ENCODE measurements at places on chromosomes 2 and 18.

DNA sequence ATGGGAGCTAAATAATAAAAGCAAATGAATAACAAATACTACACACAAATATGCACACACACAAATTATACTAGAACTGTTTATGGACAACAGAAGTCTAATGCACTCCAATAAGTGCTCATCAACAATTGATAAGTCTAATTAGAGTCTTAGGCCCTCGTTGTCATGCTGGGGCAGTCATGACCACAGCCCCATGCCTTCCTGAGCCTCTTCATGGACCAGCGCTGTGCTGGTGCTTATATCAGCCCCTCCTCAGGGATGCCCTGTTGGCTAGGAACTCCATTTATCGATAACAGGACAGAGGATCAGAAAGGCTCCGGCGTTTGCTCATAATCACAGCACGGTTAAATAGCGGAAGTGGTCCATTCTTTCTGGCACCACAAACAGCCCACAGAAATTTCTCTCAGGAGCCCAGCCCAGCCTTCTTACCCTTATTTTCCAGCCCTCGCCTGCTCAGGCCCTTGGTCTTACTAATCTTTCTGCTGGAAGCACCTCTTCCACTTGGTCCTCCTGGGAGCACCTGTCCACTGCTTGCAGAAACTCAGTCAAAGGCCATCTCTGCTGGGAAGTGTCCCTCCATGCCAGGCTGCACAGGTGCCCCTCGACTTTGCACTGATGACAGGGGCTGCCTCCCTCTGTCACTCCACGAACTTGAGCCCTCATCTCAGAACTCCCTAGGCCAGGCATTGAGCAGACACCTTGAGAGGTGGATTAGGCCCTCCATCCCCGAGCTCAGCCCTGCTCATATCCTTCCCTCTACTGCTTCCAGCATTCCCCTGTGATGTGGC, 500.2 kb upstream of the HS6ST1 start:
- DNase-seq, result no peak

DNA sequence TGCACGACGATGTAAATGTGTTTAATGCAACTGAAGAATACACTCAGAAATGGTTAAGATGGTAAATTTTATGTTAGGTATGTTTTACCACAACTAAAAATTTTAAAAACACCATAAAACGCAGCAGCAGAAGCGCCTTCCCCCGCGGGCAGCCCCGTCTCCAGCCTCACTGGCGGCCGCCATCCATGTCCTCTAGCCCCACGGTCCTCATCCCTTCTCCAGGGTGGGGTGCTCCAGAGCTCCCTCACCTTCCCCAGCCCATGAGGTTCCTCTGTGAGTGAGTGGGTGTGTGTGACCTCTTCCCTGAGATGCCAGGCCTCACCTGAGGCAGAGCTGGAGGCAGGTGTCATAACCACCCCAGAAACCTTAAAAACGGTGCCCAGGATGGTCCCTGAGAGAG, 17.0 kb downstream of the INHBB start:
- DNase-seq, result no peak

DNA sequence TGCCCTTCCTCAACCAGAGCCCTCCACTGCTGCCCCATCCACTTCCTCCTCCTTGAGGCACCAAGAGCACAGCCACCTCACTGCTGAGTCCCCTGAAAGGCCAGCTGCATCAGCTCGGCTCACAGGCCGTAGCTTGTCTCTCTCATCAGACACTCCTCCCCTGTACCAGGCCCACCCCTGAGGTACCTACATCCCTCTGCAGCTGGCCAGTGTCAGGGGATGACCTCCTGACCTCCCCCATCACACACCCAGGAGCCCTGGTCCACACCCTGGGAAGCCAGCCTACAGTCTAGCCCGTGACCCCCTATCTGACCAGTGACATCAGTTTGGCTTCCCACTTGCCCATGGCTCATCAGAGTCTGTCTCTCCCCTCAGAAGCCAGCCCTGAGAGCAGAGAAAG, 205.6 kb downstream of the TNS1 start:
- DNase-seq, result no peak

- DNase-seq, result peak; percentile 86
Measured at GRCh38 chr18:12403601-12404506, 3.9 kb upstream of the PRELID3A start.

- DNase-seq, result no peak
Measured at GRCh38 chr2:159070235-159070634, 101.8 kb downstream of the TANC1 start.

- DNase-seq, result no peak
Measured at GRCh38 chr2:137775529-137775928, 188.7 kb upstream of the HNMT start.

DNA sequence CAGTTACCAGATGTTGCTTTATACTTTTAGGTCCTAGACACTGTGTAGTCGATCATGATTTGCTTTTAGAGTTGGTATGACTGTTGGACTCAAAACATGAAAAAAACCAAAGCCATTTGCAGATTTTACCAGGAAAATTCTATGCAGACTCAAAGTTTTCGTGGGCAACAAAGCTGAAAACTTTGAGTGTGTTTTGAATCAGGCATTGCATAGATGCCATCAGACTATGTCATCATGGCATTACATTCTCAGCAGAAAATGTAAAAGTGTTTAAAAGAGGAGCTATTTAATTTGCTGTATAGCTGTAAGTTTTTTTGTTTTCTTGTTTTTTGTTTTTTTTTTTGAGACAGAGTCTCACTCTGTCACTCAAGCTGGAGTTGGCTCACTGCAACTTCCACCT, 43.5 kb upstream of the ELAC1 start:
- no peak for DNase-seq

DNA sequence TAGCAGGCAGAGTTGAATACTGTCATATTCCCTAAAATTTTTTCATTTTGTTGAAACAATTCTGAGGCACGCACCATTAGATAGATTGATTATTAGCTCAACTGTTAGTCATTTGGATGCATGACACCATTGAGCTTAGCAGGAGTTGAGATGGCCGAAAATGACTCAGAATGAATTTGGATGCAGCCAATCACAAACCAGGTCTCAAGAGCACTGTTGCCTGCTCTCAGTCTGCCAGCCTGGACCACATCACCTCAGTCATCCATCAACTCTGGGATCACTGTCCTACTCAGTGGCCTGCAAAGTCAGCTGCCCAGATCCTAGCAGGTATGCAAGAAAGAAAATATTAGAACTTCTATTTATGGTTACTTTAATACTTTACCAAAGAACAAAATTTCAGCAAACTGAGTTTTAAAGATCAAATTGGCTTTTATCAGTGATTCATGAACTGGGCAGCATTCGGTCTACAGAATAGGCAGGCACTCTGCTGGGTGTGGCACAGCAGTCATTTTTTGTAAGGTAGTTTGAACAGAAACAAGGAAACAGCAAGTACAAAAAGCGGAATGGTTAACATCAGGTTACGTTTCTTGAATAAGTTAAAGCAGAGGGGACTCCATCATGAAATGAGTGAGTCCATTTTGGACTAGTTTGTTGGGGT, 152.7 kb upstream of the ARHGAP28 start:
- peak; percentile 71 for DNase-seq

GRCh38 chr18:75635096-75635495, 207.6 kb upstream of the SMIM21 start:
- no peak for DNase-seq

DNA sequence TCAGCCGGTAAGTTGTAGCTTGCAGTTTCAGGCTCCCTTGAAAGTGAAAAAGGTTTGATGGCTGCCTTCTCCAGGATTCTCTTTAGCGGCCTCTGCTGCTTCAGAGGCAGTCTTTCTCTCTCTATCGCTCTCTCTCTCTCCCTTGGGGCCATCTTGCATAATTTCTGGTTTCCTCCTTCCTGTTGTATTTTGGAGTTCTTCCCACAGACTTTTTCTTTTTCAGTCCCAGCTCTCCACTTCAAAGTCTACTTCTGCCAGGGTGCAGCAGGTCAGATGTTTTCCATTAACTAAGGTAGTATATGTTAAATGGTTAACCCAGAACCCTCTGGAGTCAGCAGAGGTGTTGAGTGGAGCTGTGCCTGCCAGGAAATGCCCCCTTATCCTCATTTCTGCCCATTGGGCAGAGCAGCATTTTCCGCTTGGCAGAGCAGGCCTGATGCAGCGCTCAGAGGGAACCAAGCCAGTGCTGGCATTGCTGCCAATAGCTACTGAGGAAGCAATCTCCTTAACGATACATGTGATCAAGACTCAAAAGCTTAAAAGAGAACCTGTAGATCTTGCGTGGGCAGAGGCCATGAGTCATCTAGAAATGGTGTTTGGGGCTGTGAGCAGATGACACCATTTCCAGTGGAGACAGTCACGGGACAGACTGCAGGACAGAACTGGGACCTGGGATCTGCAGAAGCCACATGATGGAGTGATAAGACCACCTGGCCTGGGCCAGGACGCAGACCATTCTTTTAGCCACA, 20.8 kb downstream of the DBI start:
- peak; percentile 96 for DNase-seq

- DNase-seq, result no peak
Measured at GRCh38 chr2:188600536-188601210, 309.0 kb downstream of the GULP1 start.

- no peak for DNase-seq
Measured at GRCh38 chr2:54966165-54966832, 84.0 kb downstream of the RTN4 start.

- no peak for DNase-seq
Measured at GRCh38 chr18:80253236-80253635, 5.9 kb upstream of the PARD6G start.

DNA sequence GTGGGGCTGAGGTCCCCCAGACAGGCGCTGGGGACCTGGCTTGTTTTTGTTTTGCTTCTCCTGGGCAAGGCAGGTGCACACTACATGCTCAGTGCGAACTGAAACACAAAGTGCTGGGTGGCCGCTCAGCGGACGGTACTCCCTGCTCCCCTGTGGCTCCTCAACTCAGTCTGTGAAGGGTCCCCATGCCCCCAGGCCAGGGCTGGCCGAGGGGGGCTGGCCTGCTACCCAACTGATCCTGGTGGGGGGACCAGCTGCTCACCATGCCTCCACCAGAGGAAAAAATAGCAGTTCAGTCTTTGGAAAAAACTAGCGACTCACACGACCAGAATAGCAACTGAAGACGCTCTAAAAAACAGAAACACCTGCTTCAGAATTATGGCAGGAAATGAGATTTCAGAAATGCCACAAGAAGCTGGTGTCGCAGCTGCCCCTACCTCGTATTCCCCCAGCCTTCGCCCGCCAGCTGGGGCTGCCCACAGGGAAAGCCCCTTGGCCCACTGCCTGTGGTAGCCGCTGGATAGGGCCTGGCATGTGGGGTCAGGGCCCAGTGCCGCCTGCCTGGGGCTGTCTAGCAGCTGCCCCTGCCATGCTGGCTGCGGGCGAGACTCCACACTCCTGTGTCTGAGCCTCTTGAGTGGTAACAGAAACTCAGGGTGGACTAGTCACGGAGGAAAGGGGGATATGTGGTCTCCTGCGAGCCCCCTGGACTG, 43.7 kb downstream of the MEX3C start:
- DNase-seq, result no peak

DNA sequence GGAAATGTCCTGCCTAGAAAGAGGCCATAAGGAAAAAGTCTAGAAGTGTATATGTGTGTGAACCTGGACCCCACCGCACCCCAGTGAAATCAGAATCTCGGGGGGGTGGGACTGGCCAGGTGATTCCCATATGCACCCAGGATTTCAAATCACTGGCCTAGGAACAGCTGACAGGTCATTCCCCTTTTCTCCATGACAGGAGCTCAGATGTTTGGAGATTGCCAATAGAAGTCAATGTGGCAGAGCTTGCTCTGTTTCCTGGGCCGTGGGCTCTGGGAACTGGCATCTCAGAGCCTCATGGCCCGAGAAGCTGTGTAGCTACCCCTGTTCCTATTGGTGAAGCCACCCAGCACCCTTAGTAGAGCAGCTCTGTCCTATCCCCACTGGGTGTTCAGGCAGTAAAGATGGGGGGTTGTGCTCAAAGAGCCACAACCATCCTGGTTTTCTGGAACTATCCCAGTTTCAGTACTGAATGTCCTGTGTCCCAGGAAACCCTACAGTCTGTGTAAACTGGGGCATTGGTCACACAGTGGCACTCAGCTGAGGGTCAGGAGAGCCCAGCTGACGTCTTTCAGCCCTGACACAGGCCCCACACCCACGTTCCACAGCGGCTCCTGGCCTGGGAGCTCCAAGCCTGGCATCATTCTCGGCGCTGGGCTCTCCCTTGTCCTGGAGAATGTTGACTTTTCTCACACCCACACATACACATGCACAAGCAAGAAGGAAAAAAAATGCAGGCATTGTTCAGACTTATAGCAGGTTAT, 18.9 kb downstream of the GNLY start:
- DNase-seq, result no peak

- DNase-seq, result peak; percentile 94
Measured at GRCh38 chr2:191041418-191042161, 27.6 kb upstream of the STAT1 start.

DNA sequence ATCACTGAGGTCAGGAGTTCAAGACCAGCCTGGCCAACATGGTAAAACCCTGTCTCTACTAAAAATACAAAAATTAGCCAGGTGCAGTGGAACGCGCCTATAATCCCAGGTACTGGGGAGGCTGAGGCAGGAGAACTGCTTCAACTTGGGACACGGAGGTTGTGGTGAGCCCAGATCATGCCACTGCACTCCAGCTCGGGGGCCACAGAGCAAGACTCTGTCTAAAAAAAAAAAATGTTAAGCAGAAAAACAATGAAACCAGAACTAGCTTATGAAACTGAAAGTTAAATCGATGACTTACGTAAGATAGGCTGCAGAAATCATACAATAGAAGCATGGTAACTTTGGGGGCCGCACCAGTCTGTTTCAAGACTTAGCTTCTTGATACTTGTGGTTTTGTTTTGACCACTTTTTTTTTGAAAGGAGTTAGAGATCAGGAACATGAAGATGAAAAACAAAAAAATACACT, 6.2 kb upstream of the GPR155 start:
- no peak for DNase-seq

DNA sequence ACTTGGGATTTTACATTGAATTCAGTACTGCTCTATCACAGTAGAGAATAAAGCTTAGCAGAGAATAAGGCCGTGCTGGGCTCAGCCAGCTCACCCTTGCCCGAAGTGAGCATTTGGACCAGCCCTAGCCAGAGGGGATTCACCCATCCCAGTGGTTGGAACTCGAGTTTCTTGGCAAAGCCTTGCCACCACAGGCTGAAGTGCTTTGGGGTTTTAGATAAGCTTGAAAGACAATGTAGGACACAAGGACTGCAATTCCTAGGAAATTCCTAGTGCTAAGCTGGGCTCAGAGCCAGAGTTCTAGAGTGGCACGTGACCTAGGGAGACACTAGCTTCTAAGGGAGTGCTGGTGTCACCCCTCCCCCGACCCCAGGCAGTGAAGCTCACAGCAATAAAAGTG, 28.0 kb downstream of the SERPINB11 start:
- no peak for DNase-seq

- DNase-seq, result no peak
Measured at GRCh38 chr18:31493171-31493570, 4.8 kb upstream of the DSG2 start.

- no peak for DNase-seq
Measured at GRCh38 chr2:144548088-144548487, 28.2 kb upstream of the ZEB2 start.

- peak; percentile 53 for DNase-seq
Measured at GRCh38 chr2:180625006-180625844, 355.2 kb upstream of the UBE2E3 start.

- no peak for DNase-seq
Measured at GRCh38 chr18:54235871-54236270, 11.4 kb upstream of the MBD2 start.
